Renal cortex interstitium (tissue), 15 donors: ENCODE measurements at places on chromosomes 2 and 18. TPM values are rescaled to one million over a fixed set of nuclear protein-coding genes. Genes with fewer than 3 reads are reported as not detected.

ANKRD30B gene
- 0.08 TPM for polyA plus RNA-seq

SP5 gene
- polyA plus RNA-seq = 0.40 TPM

SERPINB4 gene
- polyA plus RNA-seq = not detected

RUFY4 gene
- polyA plus RNA-seq = 0.41 TPM

TCF23 gene
- polyA plus RNA-seq = 0.62 TPM

NYAP2 gene
- 0.03 TPM for polyA plus RNA-seq

TOGARAM2 gene
- polyA plus RNA-seq = 1.6 TPM

L3MBTL4 gene
- 4.6 TPM for polyA plus RNA-seq

RNF149 gene
- polyA plus RNA-seq = 47.4 TPM

PTPRN gene
- 0.65 TPM for polyA plus RNA-seq

PLEKHH2 gene
- polyA plus RNA-seq = 67.5 TPM

DOCK10 gene
- 13.9 TPM for polyA plus RNA-seq

NUP35 gene
- 21.8 TPM for polyA plus RNA-seq

LTBP1 gene
- polyA plus RNA-seq = 64.5 TPM

ALPP gene
- polyA plus RNA-seq = not detected

GRCh38 chr18:67650686-67651385, 134.3 kb upstream of the DSEL start:
- DNase-seq = no peak

GRCh38 chr2:197498937-197499593, 575 bp downstream of the HSPD1 start:
- DNase-seq = peak; percentile 67

GRCh38 chr18:24065906-24066305, 51.4 kb downstream of the TTC39C start:
- DNase-seq = no peak

DNA sequence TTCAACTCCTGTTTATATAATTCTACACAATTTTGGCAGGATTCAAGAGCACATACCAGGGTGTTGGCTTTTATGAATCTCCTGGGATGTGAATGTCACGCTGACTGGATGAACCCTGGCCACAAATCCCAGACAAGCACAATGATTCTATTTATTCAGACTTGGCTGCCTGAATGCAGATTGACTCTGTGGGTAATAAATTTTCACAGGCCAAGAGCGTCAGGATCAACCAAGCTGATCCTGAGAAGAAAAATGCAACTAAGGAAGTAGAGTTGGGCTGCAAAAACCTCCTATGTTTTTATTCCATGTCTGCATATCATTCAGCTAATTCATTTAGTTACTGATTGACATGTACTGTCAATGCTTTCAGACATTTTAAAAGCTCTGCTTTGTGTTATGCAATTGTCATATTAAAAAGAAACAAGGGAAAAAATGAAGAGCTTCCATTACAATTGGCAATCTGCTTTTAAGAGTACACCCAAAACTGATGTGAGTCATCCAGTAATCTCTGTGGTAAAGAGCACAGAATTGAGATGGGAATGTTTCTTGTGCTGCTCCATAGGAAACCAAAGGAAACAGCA, 173.0 kb upstream of the REV1 start:
- DNase-seq = no peak

- DNase-seq = no peak
Measured at GRCh38 chr2:171706152-171706803, 19.0 kb downstream of the DYNC1I2 start.

DNA sequence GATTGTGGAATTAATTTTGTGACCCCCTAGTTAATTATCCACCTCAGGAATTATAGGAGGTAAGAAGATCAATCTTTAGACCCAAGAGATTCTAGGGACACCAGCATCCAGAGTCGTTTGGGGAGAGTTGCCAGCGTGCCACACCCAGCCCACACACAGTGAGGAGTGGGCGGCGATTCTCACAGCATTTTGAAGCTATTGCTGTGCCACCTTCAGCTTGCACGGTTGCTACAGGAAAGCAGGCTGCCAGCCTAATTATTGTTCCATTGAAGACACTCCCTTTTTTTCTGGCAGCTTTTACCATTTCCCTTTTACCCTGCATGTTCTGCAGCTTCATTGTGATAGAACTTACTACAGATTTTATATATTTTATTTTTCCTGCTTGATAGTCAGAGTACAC, 13.1 kb upstream of the MYL12A start:
- DNase-seq = no peak

DNA sequence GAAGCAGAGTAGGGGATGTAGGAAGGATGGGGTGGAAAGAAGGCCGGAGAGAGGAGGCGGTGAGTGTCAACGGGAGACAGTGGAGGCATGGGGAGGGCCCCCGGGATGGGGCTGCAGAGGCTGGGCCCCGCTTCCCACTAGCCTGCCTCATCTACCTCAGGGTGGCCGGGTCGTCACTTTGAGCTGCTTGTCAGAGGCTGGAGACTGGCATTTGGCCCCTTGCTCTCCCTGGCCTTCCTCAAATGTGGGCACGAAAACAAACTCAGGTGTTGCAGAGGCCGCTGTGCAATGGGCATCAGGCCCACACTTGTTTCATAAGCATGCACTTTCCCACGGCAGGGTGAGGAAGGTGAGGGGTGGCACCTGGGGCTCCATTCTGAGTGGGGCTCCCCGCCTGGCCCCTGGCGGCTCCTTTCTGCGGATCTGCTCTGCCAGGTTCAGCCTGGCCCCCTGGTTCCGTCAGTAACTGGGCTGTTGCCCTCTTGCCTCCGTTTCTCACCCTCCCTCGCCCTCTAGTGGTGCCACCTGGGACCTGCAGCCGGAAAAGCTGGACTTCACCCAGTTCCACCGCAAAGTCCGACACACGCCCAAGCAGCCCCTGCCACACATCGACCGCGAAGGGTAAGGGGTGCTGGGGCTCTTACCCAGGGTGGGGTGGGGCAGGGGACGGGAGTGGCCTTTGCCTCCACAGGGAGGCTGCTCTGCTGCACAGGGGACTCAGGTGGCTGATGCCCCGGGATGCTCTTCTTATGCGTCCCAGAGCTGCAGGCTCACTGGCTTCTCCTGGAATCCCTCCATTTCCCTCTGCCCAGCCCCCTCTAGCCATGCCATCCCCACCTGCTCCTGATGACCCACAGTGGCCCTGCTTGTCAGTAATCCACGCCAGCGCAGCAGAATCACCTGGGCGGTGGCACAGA, 125.4 kb downstream of the CTIF start:
- no peak for DNase-seq

GRCh38 chr2:235027558-235028214, 75.9 kb downstream of the SH3BP4 start:
- no peak for DNase-seq

- no peak for DNase-seq
Measured at GRCh38 chr2:237195396-237196120, 109.9 kb downstream of the COPS8 start.

- no peak for DNase-seq
Measured at GRCh38 chr18:65409261-65409660, 341.6 kb upstream of the CDH7 start.

DNA sequence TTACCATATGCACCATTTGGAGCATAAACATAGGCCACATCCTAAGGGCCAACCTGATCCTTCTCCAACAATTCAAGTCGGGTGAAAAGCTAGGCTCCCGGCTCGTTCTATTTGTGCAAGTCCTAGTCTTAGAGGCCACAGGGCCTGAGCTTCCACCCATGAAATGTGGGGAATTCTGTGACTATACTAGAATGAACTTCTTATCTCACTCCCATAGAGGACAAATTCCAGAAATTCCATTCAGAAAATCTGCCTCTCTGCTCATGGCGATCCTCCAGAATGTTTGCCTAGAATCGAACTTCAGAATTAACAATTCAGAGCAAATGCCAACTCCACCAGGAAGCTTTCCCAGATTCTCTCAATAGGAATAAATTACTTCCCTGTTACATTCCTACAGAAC, 187.9 kb downstream of the BCL11A start:
- DNase-seq = no peak

GRCh38 chr2:174300114-174300513, 34.6 kb upstream of the SP9 start:
- DNase-seq = no peak

DNA sequence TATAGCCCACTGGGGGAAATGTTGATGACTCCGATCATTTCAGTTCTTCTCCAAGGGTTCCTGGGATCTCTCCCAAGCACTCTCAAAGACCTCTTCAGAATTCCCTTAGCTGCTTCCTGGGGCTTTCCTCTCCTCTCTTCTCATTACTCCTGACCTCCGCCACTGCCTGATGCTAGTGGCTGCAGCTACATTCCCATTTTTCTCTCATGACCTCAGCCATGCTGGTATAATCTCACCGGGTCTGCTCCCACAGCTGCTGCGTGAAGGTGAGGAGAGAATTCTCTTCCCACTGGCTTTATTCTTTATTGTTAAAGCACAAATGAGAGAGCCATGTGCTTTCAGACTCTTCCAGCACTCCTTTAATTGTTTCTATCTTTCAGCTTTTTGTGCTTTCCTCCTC, 312.0 kb upstream of the ETAA1 start:
- no peak for DNase-seq

- DNase-seq = no peak
Measured at GRCh38 chr2:128420776-128421175, 102.1 kb upstream of the HS6ST1 start.

GRCh38 chr2:234289834-234290590, 206.9 kb downstream of the ARL4C start:
- DNase-seq = no peak

DNA sequence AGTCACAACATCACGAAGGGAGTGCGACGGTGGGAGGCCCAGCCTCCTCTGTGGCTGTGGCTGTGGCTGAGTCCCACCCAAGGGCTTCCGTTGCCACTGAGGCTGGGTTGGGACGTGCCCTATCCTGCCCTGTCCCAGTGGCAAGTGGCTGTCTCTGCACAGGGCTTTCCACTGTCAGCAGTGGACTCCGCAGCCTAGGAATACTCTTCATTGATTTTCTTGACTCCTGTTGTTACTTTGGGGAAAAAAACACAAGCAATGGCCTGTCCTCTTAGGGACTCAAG, 122.7 kb downstream of the RAB3GAP1 start:
- no peak for DNase-seq

- DNase-seq = no peak
Measured at GRCh38 chr2:189116087-189116486, 63.5 kb downstream of the COL5A2 start.

- peak; percentile 15 for DNase-seq
Measured at GRCh38 chr2:228681426-228681825, 499.9 kb upstream of the SPHKAP start.

- DNase-seq = no peak
Measured at GRCh38 chr2:178152977-178153376, 40.7 kb downstream of the RBM45 start.

DNA sequence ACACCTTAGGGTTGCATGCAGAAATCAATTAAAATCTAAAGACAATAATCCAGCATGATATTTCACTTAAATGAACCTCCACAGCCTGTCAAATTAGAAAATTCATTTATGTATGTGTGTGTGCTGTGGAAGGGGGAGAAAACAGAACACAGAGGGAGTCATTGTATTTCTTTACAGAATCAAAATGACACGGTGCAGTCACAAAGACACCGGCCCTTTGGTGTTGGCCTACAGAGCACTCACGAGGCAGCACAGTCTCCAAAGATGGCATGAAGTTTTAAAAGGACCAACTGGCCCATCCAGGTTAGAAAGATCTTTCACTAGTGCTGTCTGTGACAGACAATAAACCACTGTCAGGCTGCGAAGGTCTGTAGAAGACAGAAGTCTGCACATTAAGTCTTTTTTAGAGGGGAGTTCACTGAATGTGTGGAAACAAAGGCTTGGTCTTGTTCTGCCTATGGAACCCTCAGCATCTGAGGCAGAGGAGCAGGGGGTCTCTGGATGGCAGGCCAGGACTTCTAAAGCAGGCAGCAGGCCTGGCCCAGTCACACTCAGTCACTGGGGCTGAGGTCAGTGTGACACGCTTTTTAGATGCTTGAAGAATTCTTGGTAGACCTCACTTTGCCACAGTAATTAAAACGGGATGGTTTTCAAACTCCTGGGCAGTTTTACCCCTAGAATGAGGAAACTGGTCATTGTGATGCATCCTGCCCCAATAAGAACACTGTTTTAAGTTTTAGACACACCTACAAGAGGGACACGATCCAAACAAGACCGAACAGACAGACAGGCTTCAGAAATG, 184.9 kb downstream of the AFF3 start:
- DNase-seq = no peak

GRCh38 chr2:165536851-165537499, 67.5 kb downstream of the CSRNP3 start:
- DNase-seq = no peak

GRCh38 chr18:24964216-24964615, 387.8 kb downstream of the ZNF521 start:
- DNase-seq = no peak

- DNase-seq = no peak
Measured at GRCh38 chr2:43818761-43819160, 19.9 kb downstream of the ABCG5 start.
